ENCODE measurements at places on chromosomes 13 and 19.

- peak; percentile 78 for DNase-seq
Measured at GRCh38 chr19:47122359-47123335, 8.0 kb upstream of the SAE1 start.

DNA sequence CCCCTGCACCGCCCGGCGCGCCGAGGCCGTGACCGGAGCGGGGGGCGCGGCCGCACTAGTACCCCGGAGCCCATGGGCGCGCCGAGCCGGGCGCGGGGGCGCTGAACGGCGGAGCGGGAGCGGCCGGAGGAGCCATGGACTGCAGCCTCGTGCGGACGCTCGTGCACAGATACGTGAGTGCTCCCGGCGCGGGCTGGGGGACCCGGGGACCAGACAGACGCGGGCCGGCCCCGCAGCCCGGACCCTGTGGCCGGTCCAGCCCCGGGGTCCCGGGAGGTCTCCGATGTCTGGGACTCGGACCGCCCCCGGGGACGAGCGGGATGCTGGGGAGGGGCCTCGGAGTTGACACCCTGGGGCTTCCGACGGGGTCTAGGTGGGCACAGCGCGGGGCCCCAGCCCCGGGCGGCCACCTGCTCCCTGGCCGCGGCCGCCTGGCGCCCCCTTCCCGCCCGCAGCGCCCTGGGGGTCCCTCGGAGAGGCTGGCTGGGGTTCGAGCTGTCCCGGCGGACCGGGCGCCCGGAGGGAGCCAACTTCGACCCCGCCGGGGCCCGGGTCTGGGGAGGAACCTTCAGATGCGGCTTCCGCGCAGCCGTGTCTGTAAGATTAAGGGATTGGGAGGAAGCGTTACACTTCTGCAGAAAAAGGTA, 568 bp downstream of the ATP11A start:
- DNase-seq, result peak; percentile 55

DNA sequence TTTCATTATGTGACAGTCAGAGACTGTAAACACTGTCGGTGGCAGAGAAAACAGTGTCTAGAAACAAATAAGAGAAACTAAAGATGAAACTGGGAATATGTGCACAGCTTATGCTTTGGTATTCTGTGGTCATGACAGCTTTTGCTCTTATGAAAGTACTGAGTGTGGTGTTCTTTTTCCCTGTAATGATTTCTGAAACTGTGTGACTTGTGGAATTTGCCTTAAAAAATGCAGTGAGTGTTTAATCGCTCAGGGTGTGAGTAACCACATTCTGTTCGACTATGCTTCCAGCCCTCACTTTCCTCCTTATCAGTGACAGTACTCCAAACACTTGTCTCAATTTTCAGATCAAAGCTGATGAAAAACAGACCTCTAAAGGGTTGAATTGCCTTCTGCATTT, 66.9 kb upstream of the DIAPH3 start:
- peak; percentile 5 for DNase-seq

GRCh38 chr19:3125900-3126524, 9.8 kb upstream of the GNA15 start:
- DNase-seq, result peak; percentile 59

DNA sequence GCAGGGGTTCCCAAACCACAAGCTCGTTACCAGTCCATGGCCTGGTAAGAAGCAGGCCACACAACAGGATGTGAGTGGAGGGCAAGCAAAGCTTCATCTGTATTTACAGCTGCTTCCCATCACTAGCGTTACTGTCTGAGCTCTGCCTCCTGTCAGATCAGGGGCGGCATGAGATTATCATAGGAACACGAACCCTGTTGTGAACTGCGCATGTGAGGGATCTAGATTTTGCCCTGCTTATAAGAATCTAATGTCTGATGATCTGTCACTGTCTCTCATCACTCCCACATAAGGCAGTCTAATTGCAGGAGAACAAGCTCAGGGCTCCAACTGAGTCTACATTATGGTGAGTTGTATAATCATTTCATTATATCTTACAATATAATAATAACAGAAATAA, 677.4 kb upstream of the SLITRK6 start:
- no peak for DNase-seq

DNA sequence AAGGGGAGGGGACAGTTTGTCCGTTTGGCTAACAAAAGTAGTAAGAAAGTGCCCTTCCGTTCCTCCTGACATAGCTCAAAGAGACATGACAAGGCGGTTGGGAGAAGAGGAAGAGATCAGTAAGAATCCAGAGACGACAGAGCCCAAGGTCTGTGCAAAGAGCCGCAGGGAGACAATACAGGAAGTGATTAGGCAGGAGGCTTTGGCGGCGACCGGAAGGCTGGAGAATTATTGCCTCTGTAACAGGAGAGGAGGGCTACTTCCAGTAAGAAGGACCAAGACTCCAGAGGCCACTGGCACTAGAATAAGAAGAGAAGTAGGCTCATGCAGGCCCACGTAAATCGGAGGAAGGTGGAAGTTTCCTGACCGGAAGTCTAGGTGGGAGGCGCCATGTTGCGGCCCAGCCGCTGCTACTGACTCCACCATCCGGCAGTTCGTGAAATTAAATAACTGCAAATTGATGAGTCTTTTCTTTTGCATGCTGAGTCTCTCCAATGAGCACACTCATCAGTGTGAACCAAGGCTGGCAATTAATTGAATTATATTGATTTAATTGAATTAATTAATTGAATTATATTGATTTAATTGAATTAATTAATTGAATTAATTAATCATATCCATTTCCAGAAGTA, 9.9 kb downstream of the RFX2 start:
- no peak for DNase-seq

- no peak for DNase-seq
Measured at GRCh38 chr19:53880711-53881481, 1.1 kb upstream of the PRKCG start.

DNA sequence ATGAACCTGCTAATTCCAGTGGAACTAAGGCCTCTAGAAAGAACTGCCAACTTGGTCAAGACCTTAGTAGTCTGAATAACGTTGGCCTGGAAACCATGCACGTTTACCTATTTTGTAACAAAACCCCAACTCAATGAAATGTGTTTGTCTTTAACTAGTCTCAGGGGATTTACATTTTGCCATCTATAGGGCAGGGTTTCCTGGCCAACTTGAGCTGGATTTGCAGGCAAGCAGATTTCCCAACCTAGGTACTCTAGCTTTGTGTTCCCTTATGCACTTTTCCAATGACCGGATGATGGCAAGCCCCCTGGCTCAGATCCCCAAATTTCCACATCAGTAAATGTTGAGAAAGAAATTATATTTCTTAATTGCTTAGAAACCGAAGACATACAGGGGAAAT, 114.5 kb downstream of the IRS2 start:
- DNase-seq, result peak; percentile 32

- no peak for DNase-seq
Measured at GRCh38 chr19:48186541-48186991, 16.1 kb downstream of the ZSWIM9 start.

DNA sequence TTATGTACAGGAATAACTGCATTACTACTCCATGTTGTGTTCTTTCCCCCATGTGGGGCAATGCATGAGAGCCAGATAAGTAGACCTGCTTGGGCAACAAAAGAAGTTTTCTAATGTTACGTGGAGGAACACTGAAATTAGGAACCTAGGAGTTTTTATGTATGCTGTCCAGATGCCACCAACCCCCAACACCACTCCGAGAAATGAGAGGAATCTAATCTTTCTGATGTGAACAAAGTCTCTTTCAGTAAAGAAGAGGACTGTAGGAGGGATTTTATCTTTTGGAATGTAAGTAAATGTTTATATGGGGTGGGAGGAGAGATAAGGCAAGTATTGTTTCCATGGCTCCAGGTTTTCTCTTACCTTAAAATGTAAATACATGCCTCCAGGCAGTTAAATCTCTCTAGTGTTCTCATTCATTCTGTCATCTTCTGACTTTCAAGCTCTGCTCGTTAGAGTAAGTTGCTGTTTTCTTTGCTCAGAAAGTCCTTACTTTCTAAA, 820.6 kb downstream of the PCDH17 start:
- DNase-seq, result no peak

GRCh38 chr13:77737583-77738200, 40.2 kb downstream of the SLAIN1 start:
- no peak for DNase-seq

DNA sequence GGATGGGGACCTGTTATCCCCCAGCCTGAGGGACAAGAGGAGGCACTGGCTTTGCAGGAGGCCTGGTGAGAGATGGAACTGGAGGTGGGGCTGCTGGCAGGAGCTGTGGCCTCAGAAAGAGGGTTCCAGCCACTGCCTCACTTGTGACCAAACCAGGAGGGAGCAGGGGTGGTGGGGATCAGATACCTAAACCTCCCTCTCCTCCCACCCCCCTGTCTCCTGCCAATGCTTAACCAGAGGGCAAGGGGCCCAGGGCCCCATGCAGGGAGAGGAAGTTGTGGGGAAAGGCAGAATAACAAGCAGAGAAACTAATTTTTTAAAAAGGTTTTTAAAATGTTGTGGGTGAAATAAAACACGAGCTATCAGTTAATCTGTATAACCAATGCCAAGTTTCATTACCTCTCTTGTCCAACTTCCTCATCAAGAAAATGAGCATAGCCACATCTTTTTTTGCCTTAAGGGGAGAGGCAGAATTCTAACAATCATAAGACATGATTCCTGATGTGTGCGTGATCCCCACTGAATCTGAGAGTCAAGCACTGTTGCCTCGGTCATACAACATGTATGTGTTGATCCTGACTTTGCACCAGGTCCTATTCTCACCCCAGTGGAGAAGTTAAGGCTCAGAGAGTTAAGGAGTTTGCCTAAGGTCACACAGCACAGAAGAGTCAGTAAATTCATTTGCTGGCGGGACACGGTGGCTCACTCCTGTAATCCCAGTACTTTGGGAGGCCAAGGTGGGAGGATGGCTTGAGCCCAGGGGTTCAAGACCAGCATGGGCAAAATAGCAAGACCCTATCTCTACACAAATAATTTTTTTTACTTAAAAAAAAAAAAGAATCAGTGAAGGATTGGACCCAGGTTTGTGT, 12.9 kb downstream of the FXYD5 start:
- no peak for DNase-seq

- peak; percentile 62 for DNase-seq
Measured at GRCh38 chr19:47036097-47036651, 12.2 kb downstream of the TMEM160 start.

DNA sequence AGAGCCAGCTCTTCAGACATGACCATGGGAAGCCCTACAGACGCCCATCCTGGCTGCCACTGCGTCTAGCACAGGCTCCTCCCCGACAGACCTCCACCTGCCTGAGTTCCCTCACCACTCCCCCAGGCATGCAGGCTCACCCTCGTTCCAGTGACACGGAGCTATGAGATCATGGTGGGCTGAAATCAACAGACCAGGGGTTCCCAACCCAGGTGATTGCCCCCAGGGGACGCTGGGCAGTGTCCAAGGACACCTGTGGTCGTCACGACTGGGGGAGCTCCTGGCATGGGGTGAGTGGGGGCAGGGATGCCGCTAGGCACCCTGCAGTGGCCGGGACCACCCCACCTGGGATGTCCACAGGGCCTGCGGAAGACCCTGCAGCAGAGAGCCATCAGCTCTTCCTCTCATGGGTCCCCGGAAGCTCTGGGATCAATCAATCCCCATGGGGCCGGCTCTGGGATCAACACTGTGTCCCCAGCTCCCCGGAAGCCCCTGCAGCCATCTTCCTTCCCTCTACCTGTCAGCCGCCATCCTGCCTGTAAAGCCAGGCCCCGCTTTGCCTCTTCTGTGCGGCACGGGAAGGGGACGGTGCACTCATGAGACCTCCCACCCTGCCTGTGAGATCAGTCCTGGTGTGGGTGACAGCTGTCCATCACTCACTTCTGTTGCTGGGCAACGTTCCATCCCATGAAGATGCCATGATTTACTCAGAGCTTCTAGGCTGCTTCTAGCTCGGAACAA, 12.8 kb upstream of the MADCAM1 start:
- DNase-seq, result no peak

GRCh38 chr13:25702386-25702785, 330.6 kb downstream of the ATP8A2 start:
- no peak for DNase-seq

GRCh38 chr13:60397704-60398378, 821 bp downstream of the TDRD3 start:
- DNase-seq, result peak; percentile 80

GRCh38 chr19:4606921-4607678, 32.2 kb upstream of the TNFAIP8L1 start:
- DNase-seq, result peak; percentile 22

DNA sequence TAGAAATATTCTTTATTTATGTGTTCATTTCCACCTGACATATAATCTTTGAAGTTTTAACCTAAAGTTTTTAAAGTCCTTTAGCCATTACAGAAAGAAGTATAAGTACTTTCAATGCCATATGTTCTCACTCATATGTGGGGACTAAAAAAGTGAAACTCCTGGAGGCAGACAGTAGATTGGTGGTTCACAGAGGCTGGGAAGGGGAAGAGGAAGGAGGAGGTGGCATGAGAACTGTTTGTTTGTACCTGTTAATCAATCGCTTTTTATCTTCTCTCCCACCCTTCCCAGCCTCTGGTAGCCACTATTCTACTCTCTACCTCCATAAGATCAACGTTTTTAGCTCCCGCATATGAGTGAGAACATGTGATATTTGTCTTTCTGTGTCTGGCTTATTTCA, 131.1 kb downstream of the MYO16 start:
- no peak for DNase-seq

- DNase-seq, result no peak
Measured at GRCh38 chr13:33206945-33207614, 78.5 kb downstream of the STARD13 start.

DNA sequence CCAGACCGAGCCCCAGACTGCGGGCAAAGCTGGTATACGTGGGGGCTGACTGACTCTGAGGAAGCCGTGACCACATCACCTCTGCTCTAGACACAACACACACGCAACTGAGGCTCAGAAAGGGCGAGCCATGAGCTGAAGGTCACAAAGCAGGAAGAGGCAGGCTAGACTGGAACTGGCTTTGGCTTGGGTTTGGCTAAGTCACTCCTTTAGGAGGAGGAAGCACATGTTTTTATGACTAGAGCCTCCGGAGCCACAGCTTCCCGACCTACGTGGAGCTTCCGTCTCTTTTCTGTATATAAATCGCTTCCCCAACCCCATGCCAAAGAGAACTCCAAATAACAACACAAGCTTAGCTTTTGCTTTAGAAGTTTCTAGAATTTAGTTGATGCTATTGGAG, 48.0 kb downstream of the RFX2 start:
- no peak for DNase-seq

DNA sequence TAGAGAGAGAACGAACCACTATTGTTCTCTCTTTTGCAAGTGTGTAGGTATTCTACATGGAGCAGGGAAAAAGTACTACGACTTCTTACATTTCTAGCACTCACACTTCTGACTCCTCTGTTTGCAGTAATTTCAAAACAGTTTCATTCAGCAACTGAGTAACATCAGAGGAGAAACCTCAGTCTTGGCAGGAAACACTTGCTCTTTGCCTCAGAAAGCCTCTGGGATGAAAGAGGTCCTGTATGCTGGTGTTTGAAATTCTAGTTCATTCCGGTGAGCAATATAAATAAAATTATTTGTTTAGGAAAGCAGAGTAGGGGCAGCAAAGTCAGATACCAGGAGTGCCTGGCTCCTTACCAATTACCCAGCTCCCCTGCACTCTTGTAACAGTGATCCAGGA, 595.5 kb downstream of the TBC1D4 start:
- DNase-seq, result peak; percentile 35

DNA sequence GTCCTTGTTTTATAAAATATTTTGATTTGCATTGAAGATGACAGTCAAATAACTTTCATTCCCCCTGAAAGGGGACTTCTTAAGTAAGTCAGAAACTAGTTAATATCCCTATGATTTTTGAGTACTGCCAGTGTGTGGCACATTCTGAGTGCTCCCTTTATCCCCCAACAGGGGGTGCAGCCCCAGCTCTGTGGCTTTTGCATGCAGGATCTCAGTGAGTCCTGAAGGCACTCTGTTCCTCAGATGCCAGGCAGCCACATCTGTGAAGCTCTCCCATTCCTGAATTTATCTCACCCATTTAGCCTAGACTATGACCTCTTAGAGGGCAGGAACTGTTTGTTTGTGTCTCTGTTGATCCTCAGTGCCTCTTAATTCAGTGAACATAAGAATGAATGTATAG, 123.1 kb downstream of the CDK8 start:
- peak; percentile 21 for DNase-seq
